ENCODE measurements at places on chromosomes 3 and 15.

- H3K4me1 ChIP-seq = peaks cover 46% of the 10 kb centered on the region
- H3K27me3 ChIP-seq = no peaks in the 10 kb centered on the region
- DNase-seq = no peak
- H3K36me3 ChIP-seq = peaks cover 23% of the 10 kb centered on the region
Measured at GRCh38 chr3:33093847-33094246, 3.1 kb downstream of the GLB1 start.

- H3K36me3 ChIP-seq = no peaks in the 10 kb centered on the region
- DNase-seq = no peak
- H3K27ac ChIP-seq = no peak overlapping the region
- no peaks in the 10 kb centered on the region for H3K4me1 ChIP-seq
Measured at GRCh38 chr3:129727707-129728106, 121.2 kb upstream of the PLXND1 start.

DNA sequence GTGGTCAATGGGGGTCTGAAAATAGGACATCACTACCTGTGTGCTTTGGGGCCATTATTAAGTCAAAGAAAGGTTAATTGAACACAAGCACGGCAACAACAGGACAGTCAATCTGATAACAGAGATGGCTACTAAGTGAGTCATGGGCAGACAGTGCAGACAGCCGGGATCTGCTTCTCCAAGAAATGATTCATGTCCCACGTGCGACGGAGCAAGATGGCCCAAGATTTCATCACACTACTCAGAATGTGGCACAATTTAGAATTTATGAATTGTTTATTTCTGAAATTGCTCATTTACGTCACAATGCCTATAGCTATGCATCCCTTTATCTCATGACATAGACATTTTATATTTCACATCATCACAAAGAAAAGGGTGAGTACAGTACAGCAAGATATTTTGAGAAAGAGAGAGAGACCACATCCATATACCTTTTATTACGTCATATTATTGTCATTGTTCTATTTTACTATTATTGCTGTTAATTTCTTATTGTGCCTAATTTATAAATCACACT lies 770.6 kb upstream of the NR2F2 start:
- no peak overlapping the region for H3K4me3 ChIP-seq
- H3K36me3 ChIP-seq = no peaks in the 10 kb centered on the region
- no peak for DNase-seq
- H3K27ac ChIP-seq = no peak overlapping the region
- H3K4me1 ChIP-seq = no peaks in the 10 kb centered on the region

- no peak overlapping the region for H3K27ac ChIP-seq
- H3K27me3 ChIP-seq = no peaks in the 10 kb centered on the region
- no peak overlapping the region for H3K4me3 ChIP-seq
Measured at GRCh38 chr3:126434264-126434590, 39.5 kb downstream of the CFAP100 start.

GRCh38 chr15:40092256-40092978 lies 16.3 kb downstream of the BMF start:
- H3K27me3 ChIP-seq = no peaks in the 10 kb centered on the region
- H3K4me1 ChIP-seq = no peaks in the 10 kb centered on the region
- H3K36me3 ChIP-seq = no peaks in the 10 kb centered on the region

DNA sequence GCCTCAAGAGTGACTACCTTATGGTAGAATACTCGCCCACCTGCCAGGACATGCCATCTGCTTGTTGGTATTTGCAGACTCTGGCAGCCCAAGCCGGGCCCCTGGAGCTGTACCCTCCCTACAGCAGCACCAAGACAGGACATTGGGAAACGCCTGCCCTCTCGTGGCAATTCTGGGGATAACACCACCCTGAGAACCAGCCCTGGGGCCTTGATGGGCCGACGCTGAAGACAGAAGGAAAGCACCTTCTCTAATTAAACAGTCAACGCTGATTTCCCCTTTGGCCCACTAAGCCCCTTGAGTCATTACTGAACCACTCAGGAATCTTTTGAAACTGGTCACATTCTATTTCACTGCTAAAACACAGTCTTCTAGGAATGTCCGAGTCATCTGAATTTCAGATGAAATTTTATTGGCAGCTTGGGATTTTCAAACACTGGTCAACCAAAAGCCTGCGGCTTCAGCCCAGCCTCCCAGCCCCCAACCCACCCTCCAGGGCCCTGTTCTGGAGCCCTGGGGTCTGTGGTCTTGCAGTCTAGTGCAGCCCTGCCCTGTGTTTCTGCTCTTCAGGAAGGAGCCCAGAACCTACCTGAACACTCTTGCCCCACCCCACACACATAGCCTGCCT lies 91.3 kb downstream of the TMEM266 start:
- peaks cover 10% of the 10 kb centered on the region for H3K4me1 ChIP-seq
- H3K27me3 ChIP-seq = peaks cover 3% of the 10 kb centered on the region
- no peak overlapping the region for H3K27ac ChIP-seq
- no peak overlapping the region for H3K4me3 ChIP-seq
- H3K36me3 ChIP-seq = no peaks in the 10 kb centered on the region

GRCh38 chr3:106566277-106566676 lies 697.5 kb upstream of the CBLB start:
- H3K36me3 ChIP-seq = no peaks in the 10 kb centered on the region
- H3K27me3 ChIP-seq = no peaks in the 10 kb centered on the region
- DNase-seq = no peak
- H3K4me3 ChIP-seq = no peak overlapping the region
- H3K27ac ChIP-seq = no peak overlapping the region
- no peaks in the 10 kb centered on the region for H3K4me1 ChIP-seq

GRCh38 chr15:49036650-49037545 lies 9.3 kb downstream of the SECISBP2L start:
- H3K27ac ChIP-seq = no peak overlapping the region
- H3K4me3 ChIP-seq = no peak overlapping the region
- peaks cover 17% of the 10 kb centered on the region for H3K36me3 ChIP-seq

Measured in CD4-positive, CD25-positive, alpha-beta regulatory T cell (primary cell).